Stimulated activated CD4-positive, alpha-beta T cell treated with anti-CD3 and anti-CD28 coated beads, Interleukin-1b, Interleukin-23, amount 100 ng/mL, for 4 hours (primary cell): ENCODE measurements at places on chromosomes 4 and X.

DNA sequence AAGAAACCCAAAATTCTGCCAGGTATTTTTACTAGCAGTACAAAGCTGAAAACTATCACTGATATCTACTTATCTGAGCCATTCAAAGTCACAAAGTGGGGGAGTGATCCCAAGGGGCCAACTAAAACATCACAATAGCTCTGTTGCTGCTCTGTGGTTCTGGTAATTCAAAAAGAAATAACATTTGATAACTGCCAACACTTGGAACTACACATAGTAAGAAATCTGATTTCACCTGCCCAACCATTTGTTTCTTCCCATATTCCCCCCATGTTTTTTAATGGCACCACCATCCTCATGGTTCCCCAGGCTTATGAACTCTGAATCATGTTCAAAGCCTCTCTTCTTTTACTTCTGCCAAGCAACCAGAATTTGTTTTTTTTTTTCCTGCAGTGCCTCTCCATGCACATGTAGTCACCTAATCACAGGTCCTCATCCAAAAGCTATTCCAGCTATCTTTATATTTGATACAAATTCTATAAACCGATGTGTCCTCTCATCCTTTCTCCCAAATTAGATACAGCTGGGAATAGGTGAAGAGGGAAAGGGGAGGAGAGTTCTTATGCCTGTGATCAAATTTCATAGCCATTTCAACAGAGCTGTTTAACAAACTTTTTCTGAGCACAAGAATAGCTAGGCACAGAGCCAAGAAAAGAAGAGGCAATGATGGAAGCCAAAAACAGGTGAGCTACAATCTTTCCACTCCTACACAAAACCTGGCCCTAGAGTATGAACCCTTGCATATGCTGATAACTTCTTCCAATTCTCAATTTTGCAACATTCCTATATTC lies 7.7 kb downstream of the AMMECR1 start:
- no peak for DNase-seq

GRCh38 chr4:54281054-54281766 lies 52.1 kb downstream of the PDGFRA start:
- DNase-seq: no peak

DNA sequence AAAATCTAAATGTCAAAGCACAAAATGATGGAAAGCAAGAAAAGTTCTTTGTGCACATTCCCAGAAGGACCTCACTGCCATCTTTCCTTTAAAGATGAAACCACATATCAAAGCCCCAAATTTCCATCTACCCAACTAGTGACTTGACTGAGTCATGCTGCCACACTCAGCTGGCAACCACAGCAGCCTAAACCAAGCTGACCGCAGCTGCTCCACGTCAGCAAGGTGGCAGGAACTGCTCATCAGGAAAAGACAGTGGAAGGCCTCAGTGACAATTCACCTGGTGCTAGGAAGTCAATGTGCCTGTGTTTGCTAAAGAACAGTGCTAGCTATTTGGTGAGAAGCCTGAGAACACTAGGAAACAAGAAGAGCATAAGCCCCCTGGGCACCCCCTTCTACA lies 26.1 kb downstream of the ACOX3 start:
- DNase-seq: no peak

GRCh38 chr4:8171266-8171665 lies 12.7 kb upstream of the ABLIM2 start:
- no peak for DNase-seq

DNA sequence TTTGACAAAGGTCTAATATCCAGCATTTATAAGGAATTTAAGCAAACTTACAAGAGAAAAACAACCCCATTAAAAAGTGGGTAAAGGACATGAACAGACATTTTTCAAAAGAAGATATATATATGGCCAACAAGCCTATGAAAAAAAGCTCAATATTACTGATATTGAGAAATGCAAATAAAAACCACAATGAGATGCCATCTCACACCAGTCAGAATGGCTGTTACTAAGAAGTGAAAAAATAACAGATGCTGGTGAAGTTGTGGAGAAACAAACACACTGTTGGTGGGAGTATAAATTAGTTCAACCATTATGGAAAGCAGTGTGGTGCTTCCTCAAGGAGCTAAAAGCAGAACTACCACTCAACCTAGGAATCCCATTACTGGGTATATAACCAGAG lies 91.6 kb upstream of the EFHC2 start:
- DNase-seq: no peak

- no peak for DNase-seq
These were observed 15.4 kb downstream of the IRAK1 start for GRCh38 chrX:154004315-154004714.

- no peak for DNase-seq
These were observed 237.4 kb downstream of the DCLK2 start for GRCh38 chr4:150315691-150316090.

DNA sequence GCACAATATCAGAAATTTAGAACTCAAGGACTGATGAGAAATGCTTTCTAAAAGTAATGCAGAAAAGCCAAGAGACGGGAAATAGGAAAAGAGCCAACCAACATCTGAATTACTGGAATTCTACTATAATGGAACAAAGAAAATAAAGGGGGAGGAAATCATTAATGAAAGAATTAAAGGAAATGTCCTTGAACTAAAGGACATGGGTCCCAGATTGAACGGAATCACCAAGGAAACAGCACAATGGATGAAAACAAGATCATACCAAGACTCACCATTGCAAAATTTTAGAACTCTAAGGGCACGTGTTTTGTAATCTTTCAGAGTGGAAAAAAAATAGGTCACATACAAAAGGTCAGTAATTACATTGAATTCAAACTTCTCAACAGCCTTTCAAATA lies 35.9 kb downstream of the HPGDS start:
- no peak for DNase-seq

GRCh38 chr4:22410645-22411247 lies 105.1 kb downstream of the ADGRA3 start:
- DNase-seq: no peak

GRCh38 chr4:73340917-73341316 lies 63.2 kb upstream of the ALB start:
- DNase-seq: no peak

DNA sequence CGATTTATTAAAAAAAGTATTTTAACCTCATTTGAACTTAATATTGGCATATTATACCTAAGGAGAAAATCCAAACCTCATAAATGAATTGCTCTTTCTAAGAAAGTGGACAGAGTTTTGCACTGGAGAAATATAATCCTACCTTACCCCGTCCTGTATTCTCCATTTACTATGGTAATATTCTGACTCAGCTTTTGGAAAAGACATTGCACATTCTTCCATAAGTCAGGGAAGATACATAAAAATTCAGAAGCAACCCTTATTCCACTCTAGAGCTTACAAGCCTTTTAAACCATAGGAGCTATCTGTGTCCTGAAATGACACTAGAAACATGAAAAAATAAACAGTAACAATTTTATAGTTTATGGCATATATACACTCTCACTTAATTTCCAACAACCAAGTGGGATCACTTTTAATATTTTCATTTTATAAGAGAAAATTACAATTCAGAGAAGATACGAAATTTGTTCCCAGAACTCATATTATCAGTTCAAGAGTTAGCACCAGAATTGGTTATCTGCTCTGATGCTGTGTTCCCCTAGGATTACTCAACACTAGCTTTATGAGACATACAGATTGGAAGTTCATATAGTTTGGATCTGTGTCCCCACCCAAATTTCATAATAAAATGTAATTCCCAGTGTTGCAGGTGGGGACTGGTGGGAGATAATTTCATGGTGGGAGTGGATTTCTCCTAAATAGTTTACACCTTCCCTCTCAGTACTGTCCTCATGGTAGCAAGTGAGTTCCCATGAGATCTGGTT lies 359.4 kb downstream of the ARAP2 start:
- DNase-seq: no peak

DNA sequence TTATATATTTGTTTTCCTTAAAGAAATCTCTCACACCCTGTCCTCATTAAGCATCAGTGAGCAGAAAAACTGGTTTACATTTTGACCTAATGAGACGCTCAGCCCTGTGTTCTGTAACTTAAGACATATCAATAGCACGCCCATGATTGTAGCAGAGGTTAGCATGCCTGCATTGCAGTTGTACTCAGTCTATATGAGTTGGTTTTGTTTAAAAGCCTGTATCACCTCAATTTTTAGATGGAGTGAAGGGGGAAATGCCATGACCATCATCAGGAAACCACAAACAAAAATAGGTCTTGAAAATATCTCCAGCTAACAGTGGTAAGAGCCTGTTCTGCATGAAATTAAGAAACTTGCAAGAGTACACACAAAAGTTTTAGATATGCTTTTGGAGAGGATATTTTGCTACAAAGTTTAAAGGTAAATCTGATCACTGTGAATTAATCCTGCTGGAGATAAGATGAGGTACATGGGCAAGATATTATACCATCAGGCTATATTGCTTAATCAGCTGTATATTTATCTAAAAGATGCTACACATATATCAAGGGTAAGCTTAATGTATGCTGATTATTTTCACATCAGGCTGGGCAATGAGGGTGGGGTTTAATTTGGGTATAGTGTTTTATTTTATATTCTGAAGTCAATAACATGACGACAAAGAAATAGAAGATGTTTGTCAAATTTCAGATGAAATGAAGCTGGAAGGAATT lies 13.1 kb upstream of the COQ2 start:
- no peak for DNase-seq

DNA sequence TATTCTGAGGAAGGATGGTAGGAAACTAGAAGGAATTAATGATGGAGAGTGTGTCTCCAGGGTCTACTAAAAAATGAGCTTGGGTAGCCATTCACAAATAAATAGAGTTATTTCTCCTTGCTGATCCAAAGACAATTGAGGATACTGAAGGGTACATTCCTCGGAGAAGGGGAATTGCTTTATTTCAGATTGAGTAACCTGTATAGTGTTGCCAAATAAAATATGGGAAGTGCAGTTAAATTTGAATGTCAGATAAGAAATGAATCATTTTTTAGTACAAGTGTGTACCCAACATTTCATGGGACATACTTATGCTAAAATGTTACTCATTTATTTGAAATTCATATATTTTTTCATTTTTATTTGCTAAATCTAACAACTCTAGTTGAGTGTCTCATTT lies 16.0 kb upstream of the VSIG1 start:
- DNase-seq: no peak

DNA sequence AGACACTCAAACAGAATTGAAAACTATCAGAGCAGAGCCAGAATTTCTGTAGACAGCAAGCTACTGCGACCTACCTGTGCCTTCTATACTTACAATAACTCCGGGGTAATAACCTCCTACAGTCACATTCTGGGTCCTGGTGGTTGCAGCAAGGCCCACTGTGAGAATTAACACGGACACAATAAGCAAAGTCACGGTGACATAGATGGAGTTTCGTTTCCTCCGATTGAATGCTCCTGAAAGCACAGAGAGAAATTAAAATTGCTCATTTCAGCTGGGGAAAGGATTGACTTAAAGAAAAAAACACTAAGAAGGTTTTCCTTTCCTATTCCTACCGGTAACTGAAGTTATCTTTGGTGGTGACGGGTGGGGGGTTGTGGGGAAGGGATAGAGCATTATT lies 7.0 kb downstream of the TMEM255A start:
- DNase-seq: no peak

- DNase-seq: no peak
These were observed 169.2 kb upstream of the RBPJ start for GRCh38 chr4:26151615-26152014.

GRCh38 chr4:189513421-189513820 lies 427.3 kb upstream of the FRG1 start:
- DNase-seq: no peak

GRCh38 chrX:46298821-46299220 lies 246.4 kb downstream of the ZNF674 start:
- DNase-seq: no peak

- no peak for DNase-seq
These were observed 42.5 kb downstream of the VGLL1 start for GRCh38 chrX:136574548-136574947.

GRCh38 chrX:155094468-155095061 lies 23.3 kb downstream of the BRCC3 start:
- no peak for DNase-seq

GRCh38 chrX:7242613-7243012 lies 94.7 kb upstream of the PUDP start:
- DNase-seq: no peak

- no peak for DNase-seq
These were observed 39.1 kb upstream of the ANXA3 start for GRCh38 chr4:78512357-78512920.

- no peak for DNase-seq
These were observed 848.5 kb downstream of the RAB28 start for GRCh38 chr4:12635629-12636028.

- DNase-seq: no peak
These were observed 49.5 kb downstream of the HELQ start for GRCh38 chr4:83405844-83406816.

- no peak for DNase-seq
These were observed 908 bp upstream of the TLR6 start for GRCh38 chr4:38857354-38858096.

DNA sequence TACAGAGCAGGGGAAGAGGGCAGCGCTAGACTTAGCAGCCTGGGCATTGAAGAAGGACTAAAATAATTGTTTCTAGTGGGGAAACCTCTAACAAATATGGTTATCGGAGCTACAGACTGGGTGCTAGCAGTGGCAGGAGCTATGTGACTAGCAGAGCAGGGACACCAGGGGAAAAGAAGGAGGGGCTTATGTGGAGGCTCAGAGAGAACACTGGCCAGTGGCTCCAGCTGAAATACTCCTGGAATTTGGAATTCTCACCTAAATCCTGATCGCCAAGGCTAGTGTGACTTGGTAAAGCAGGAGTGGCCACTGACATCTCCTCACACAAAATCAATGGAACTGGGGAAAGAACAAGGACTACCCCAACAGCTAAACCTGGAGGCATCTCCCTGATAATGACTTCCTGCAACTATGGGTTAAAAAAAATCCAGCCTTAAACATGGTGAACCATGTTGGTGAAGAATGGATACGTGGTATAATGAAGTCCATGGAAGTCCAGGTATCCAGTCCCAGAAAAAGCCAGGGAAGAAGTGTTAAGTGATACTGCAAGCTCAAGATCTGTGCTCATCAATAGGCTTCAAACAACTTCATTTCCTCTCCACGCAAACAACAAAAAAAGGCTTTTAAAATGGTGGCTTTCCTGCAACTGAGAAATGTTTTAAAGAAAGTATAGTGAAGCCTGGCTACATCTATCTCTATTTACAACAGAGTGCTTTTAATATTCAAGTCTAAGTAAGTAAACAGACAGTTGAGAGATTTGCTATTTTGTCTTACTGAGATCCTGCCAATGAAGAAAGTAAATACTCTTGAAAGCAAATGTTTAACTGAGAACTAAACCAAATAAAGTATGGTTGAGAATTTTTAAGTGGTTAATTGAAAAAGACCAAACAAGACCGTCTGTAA lies 1.8 kb downstream of the TAPT1 start:
- DNase-seq: no peak

DNA sequence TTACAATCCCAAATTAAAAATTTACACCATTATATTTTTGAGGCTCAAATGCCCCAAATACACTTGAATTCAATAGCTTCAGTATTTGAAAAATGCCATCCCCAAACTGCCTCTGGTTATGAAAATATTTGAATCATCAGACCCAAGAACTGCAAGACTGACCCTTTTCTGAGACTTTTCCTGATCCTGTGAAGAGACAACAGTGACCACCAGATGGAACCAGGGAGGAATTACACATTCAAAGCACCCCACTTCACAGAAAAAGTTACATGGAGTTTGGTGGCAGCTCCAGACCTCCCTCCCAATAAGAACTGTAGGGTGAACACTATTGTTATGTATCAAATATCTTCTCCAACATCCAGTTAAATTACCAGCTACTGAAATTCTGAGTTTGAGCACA lies 44.0 kb upstream of the SCD5 start:
- no peak for DNase-seq

- no peak for DNase-seq
These were observed 75.1 kb downstream of the MXRA5 start for GRCh38 chrX:3271183-3271833.

- no peak for DNase-seq
These were observed 44.4 kb downstream of the RAP1GDS1 start for GRCh38 chr4:98305576-98305975.
